ENCODE measurements at places on chromosomes 2 and 18.

DNA sequence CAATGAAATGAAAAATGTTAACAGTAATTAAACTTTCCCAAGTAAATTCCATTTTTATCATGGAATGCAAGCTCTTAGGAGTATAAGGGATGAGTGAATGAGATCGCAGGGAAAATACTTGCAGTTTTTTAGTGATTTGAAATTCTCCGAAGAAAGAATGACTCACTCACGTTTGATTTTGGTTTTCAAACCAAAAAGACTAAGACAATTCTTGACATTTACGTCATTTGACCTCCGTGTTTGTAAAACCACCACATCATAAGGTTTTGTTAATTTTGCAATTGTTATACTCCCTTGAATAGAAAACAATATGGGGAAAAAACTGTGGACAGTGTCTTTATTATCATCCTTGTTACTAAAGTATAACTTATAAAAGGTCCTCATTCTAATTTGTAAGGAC is 29.4 kb downstream of the COL4A4 start:
- no peak for DNase-seq

- no peak for DNase-seq
These were observed 36.6 kb upstream of the TCF7L1 start for GRCh38 chr2:85096616-85097015.

GRCh38 chr18:43914018-43914417 is 636.7 kb upstream of the SYT4 start:
- DNase-seq = no peak

- DNase-seq = no peak
These were observed 12.8 kb downstream of the TMEM127 start for GRCh38 chr2:96253006-96253405.

GRCh38 chr2:68828887-68829708 is 42.1 kb downstream of the BMP10 start:
- peak; percentile 48 for DNase-seq

GRCh38 chr2:170713543-170714380 is 1.4 kb upstream of the SP5 start:
- DNase-seq = no peak
